ENCODE measurements at places on chromosomes 2 and 18.

DNA sequence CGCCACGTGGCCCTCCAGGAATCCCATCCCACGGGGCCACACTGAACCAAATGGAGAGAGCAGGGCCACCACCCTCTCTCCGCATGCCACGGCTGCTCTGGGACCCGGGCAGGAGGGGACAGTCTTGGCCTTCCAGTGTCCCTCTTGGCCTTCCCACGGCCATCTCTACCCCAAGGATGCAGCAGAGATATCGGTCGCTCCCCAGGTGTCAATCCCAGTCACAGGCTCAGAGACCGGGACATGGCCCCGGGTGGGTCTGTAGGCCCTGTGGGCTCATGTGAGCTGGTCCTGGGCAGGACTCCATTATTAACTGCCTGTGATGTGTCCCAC lies 15.3 kb downstream of the CAPN10 start:
- DNase-seq: no peak

- DNase-seq: no peak
Observed at GRCh38 chr2:121257480-121257840, 27.5 kb downstream of the TFCP2L1 start.

GRCh38 chr2:191836853-191837769 lies 9.8 kb downstream of the CAVIN2 start:
- DNase-seq: no peak

GRCh38 chr2:37244017-37244416 lies 12.6 kb downstream of the NDUFAF7 start:
- DNase-seq: no peak

DNA sequence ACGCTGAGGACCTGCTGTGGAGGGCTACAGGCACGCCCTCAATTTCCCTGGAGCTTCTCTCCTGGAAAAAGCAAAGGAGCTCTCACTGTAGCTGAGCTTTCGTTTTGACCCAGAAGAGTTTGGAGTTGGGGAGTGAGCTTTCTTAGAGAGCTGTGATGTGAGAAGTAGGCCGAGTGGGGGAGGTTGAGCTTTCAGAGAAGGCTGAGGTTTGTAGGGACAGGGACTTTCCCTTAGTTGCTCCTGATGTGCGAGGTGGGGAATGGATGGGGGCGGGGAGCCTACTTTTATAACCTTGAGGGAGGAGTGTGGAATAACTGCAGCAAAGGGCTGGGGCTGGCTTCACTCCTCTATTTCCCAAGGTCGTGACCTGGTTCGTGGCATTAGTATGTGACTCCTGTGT lies 47.1 kb downstream of the ZNF532 start:
- no peak for DNase-seq

GRCh38 chr2:139374296-139374850 lies 594.2 kb upstream of the NXPH2 start:
- no peak for DNase-seq

GRCh38 chr18:32401621-32402020 lies 69.1 kb downstream of the GAREM1 start:
- DNase-seq: no peak

Measured in activated T-helper 1 cell treated with anti-CD3 and anti-CD28 coated beads, Interleukin-2, amount 50 U/mL, for 16 hours (primary cell).